ENCODE measurements at places on chromosomes 4 and X. TPM values are rescaled to one million over a fixed set of nuclear protein-coding genes. Genes with fewer than 3 reads are reported as not detected.

- no peak for DNase-seq
These were observed 82.5 kb downstream of the LCORL start for GRCh38 chr4:17939054-17939453.

DNA sequence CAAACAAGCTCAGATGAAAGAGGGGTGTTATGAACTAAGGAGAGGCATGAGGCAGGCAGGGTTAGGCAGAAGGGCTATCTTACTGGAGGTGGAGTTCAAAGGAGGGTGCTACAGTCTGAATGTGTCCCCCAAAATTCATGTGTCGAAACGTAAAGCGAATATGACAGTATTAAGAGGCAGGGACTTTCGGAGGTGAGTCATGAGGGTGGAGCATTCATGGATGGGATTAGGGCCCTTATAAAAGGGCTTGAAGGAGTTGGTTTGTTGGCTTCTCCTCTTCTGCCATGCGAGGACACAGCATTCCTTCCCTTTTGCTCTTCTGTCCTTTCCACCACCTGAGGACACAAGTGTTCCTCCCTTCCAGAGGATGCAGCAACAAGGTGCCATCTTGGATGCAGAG lies 22.9 kb downstream of the APLN start:
- DNase-seq, result no peak

The SOWAHD gene
- 1.9 TPM for total RNA-seq

The NXF2B gene
- total RNA-seq, result not detected

GRCh38 chr4:86876894-86877685 lies 15.1 kb downstream of the C4orf36 start:
- no peak for DNase-seq

The TEX13B gene
- not detected for total RNA-seq

DNA sequence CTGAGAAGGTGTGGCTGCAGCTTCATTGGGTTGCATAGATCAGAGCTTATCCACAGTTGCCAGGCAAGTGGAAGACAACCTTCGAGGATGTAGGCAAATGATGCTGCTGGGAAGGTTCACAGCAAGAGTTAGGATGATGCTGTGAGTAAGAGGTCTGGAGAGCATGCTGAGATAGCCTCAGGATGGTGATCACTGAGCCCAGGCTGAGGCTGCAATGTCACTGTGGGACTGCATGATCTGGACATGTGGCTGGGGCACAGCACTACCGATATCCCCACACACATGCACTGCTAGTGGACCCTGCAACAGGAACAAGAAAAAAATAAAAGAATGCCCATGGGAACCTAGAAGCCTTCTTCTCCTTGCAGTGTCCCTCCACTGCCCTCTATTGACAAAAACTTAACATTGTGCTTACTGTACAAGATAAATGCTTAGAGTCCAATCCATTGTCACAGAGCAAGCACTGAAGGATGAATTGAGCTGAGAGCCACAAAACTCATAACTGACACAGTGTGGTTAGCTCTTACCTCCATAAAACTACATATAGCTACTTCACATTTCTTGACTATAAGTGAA lies 105.6 kb downstream of the CNKSR2 start:
- no peak for DNase-seq

DNA sequence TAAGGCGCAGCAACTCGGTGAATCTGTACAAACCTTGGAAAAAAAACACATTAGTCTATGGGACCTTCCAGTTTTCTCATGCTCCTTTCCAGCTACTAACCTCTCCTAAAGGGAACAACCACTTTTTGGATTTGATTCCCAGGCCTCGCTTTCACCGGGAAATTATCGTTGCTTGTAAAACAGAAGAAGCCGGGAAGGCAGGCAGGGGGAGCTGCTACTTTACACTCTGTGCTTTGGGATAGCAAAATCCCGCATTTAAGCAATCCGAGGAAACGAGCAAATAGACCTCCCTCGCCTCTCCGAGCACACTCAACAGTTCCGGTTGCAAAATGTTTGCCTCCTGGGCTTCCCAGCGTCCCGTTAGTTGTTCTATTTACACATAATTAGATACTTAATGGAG lies 1.2 kb downstream of the CD38 start:
- no peak for DNase-seq

The PABPC4L gene
- not detected for total RNA-seq

The SPANXA1 gene
- not detected for total RNA-seq

GRCh38 chrX:124426288-124427169 lies 80.2 kb downstream of the SH2D1A start:
- DNase-seq, result no peak

GRCh38 chr4:76736414-76736813 lies 161.5 kb downstream of the SOWAHB start:
- DNase-seq, result no peak

The CLIC2 gene
- 0.50 TPM for total RNA-seq

DNA sequence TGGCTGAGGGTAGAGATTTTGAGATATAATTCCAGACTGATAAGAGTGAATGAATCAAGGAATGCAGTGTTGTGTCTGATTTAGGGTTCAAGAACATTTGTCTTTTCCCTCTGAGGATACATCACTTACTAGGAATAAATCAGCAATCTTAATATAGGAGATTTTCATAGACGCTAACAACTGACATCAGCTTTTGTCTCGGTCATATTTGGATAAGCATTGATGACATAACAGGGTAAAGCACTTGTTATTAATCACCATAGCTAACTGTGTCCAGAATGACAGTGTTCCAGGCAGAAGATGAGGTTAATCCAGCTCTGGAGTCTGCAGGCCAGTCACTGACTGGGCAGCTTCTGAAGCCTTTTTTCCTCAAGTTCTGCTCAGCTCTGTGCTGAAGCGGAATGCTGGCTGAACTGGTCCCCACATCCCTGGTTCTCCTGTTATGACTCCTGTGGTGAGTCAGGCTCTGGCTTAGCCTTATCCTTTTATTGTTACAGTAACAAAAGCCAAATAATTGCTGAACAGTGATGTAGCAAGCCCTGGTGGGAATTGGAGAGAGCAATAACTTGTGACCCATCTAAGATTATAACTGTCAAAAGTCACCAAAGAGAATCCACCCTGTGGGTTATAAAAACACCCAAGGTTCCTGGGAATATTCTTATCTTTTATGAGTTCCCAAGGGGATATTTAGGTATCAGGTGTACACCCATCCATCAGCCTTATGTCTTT lies 41.8 kb downstream of the FNIP2 start:
- no peak for DNase-seq

GRCh38 chrX:133302775-133303445 lies 84.8 kb upstream of the TFDP3 start:
- DNase-seq, result no peak

The MAGEC3 gene
- total RNA-seq, result not detected

The ODAPH gene
- total RNA-seq, result 3.5 TPM

The GLRA2 gene
- total RNA-seq, result not detected

DNA sequence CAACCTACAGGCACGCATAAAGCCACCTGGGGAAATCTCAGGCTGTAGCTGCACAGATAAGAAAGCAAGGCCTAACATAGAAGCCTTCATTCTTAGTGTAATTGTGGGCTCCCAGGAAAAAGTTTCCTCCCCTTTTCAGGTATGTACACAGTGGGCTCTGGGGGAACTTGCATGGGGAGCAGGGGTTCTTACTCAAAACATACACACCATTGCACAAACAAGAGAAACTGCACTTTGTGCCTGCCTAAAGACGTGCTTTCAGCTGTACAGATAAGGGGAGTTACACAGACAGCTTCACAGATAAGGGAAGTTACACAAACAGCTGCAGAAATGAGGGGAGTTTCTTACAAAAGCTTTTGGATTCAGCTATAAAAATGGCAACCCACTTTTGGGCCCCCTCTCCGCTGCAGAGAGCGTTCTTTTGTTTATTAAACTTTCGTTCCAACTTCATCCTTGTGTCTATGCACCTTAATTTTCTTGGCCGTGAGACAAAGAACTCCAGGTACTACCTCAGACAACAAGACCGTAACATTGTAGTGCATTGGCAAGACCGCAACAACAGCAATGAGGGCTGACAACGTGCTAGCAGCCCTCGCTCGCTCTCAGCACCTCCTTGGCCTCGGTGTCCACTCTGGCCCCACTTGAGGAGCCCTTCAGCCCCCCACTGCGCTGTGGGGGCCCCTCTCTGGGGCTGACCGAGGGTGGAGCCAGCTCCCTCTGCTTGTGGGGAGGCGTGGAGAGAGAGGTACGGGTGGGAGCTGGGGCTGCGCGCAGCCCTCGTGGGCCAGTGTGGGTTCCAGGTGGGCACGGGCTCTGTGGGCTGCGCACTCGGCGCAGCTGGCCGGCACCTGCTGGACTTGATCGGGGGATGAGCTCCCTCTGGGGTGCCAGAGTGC lies 317.5 kb downstream of the RAPGEF2 start:
- no peak for DNase-seq

The GABRG1 gene
- not detected for total RNA-seq

The TRMT2B gene
- total RNA-seq, result 24.0 TPM

Data from activated CD4-positive, alpha-beta memory T cell treated with anti-CD3 and anti-CD28 coated beads, Interleukin-2, amount 10 ng/mL, durations not matched to agents 7 days and 5 days (primary cell).